Cardiac fibroblast (primary cell): ENCODE measurements at places on chromosomes 1 and 21.

DNA sequence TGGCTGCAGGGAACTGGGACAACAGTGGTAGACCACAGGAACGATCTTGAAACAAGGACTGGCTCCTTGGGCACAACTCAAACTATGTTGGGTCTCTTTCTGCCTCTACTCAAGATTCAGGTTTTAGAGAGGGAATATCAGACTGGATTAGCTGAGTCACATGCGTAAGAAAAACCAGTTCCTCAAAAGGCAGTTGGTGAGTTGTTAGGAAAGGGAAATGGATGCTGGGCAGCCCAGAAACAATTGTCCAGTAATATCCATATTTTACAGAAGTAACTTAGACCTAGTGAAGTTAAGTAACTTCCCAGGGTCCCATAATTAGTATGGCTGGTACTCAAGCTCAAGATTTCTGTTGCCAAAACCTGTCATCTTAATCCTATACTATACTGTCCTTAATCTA is 27.0 kb upstream of the TMEM39B start:
- no peak for DNase-seq

DNA sequence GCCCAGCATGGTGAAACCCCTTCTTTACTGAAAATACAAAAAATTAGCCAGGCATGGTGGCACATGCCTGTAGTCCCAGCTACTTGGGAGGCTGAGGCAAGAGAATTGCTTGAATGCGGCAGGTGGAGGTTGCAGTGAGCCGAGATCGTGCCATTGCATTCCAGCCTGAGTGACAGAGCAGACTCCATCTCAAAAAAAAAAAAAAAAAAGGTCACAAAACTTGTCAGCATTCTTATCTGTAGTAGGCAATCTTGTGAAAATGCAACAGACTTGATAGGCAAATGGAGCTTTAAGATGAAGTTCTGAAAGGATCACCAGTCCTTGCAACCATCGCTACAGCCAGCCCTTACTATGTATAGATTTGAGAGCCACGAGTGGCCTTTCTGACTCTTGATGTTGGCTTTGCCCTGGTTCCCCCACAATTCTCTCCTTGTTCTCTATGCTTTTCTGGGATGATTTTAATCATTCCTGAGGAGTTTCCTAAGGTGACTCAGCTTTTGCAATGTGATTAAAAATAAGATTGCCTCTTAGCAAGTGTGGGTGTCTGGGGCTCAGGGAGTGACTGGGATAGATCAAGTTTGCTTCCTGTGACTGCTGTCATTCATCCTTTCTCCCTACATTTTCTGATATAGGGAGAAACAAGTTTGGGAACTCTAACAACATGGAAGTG is 7.1 kb upstream of the MAP1LC3C start:
- no peak for DNase-seq

DNA sequence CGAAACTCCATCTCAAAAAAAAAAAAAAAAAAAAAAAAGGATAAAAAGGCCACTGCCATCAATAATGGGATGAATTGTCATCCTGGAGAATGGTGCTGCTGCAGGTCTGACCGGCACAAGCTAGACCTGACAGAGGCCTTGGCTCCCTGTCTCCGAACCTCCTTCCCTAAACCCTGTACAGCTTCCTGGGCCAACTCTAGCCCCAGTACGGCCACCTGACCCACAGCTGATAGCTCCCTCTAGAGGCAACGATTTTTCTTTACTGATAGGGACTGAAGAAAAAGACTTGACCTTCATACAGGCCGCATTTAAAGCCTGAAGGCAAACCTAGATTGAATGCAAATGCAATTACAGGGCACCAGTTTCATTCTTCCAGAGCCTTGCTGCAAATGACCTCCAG is 30.7 kb downstream of the NOL9 start:
- DNase-seq: peak; percentile 58

DNA sequence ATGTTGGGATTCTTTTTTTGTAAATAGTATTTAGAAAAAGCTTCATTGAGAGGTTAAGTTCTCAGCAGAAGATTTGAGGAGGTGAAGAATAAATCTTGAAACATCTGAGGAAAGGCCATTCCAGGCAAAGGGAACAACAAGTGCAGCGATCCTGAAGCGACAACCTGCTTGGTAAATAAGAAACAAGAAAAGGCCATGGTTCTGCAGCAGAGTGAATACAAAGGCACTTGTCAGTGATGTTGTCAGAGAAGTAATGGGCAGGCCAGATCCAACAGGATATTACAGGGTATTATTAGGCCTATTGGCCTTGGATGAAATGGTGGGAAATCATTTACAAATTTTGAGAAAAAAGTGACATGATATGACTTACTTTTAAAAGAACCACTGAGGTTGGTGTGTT is 960.0 kb downstream of the PLA2G4A start:
- DNase-seq: no peak

GRCh38 chr1:32766328-32766972 is 50.7 kb downstream of the YARS1 start:
- no peak for DNase-seq

DNA sequence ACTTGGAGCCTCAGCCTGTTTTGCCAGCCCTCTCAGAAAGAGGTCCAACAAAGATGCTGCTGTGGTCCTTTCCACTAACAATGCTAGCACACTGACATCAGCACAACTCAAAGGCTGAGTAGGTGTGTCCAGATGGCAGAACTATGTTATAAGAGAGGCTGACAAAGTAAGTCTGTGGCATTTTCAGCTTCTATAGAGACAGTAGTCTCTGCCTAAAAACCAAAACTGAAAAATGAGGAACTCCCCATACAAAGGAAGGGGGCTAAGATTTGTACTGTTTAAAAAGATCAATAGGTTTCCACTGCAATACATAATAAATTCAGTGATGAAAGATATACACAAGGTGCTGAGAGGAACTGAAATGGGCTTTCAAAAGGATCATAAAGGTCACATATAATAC is 12.3 kb downstream of the ERO1B start:
- DNase-seq: no peak

- DNase-seq: peak; percentile 75
Observed at GRCh38 chr1:213244664-213245091, 193.6 kb downstream of the RPS6KC1 start.

GRCh38 chr1:56313560-56313959 is 265.8 kb downstream of the PLPP3 start:
- no peak for DNase-seq

DNA sequence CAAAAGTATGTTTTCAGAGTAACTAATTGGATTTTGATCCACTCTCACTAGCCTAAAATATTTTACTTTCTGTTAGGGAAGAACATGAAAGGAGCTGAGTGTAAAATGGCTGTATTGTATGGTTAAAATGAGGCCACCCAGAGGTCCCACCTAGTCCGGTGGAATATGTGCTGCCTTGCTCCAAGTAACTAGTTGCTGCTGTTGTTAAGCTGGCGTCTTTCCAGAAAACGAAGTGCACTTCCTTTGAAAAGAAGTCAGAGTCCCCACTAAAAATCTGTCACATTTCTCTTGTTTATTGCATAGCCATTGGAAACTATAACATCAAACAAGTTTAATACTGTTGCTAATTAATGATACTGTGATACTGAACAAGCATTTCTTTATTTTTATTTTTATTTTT is 3.2 kb downstream of the SLC25A33 start:
- peak; percentile 77 for DNase-seq

DNA sequence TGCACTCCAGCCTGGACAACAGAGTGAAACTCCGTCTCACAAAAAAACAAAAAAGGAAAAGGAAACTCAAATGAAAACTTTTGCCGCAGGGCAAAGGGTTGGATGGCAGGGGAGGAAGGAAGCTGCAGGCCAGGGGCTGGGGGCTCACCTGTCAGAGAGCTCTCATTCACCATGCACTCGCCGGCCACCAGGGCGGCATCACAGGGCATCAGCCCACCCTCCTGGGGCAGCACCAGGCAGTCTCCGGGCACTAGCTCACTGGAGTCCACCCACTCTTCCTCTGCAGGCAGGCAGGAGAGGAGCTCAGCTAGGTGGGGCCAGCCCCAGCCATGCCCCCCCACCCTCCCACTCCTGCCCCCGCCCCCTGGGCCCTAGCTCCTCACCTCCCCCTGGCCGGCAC is 11.9 kb downstream of the ATP13A2 start:
- no peak for DNase-seq

DNA sequence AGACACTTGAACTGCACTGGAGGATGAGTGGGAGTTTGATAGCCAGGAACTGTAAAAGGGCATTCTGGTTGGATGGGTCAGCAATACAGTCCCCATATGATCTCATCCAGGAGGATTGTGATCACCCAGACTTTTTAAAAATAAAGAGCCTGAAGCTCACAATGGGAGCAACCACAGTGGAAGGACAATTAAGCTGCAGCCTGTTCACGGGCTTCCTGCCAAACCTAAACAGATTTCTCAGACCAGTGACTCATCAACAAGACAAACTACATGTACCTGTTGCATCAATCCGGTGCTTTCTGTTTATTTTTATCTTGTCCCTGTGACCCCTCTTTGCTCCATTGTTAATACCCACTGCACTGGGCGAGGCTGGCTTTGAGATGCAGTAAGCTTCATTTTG is 52.3 kb downstream of the PAPPA2 start:
- peak; percentile 48 for DNase-seq

DNA sequence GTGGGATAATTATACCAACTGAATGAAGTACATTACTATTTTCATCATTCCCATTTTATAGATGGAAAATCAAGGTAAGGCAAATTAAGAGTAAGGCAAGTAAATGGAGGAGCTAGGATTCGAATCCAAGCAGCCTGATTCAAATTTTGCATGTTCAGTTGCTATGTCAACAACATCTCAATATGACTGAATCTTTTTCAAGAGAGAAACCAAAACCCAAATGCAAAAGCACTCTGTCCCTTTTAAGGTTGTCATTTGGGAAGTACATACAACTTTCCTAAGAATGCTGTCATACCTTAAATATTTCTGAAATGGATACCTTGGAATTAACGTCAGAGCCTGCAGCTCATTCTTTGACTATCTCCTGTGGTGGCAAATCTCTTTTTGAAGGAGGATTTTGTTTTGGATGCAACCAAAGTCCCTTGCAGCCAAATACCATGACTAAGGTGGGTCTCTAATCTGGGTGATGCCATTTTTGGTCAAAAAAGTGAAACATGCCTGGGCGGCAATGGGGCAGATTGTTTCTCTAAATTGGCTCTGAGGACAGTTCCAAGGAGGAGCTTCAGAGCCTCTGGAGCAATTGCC is 25.4 kb downstream of the ADAMTS1 start:
- no peak for DNase-seq

DNA sequence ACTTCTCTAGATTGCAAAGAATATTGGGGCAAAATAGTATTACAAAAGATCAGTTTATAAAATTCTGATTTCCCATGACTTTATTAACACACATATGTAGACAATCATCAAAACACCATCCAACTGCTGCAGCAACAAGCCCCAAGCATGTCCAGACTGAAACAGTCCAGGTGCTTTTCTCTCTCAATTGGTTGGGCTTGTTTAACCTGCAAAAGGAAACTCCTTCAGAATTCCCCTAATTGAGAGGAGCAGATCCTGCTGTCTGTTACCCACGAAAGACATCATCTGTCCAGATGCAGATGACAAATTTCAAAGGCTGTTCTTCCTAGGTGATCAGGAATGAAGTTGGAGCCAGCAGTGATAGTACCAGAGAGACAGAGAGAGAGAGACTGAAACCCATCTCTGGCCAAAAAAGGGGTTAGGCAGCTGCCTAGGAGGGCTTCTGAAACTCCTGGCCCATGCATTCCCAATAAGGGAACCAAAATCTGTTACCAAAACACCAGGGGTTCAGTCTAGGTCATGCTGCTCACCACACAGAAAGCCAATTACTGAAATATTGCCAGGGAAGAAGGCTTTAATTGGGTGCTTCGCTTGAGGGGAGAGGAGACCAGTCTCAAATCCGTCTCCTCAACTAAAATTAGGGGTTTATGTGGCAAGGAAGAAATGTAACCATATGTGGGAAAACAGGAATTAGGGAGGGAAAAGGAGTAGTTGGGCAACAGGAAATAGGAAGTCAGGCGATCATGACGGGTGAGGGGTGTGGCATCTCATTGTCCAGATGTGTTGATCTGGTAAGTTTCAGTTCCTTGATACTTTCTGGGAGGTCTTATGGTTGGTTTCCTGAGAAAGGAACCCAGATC is 34.7 kb upstream of the RGL1 start:
- peak; percentile 30 for DNase-seq

DNA sequence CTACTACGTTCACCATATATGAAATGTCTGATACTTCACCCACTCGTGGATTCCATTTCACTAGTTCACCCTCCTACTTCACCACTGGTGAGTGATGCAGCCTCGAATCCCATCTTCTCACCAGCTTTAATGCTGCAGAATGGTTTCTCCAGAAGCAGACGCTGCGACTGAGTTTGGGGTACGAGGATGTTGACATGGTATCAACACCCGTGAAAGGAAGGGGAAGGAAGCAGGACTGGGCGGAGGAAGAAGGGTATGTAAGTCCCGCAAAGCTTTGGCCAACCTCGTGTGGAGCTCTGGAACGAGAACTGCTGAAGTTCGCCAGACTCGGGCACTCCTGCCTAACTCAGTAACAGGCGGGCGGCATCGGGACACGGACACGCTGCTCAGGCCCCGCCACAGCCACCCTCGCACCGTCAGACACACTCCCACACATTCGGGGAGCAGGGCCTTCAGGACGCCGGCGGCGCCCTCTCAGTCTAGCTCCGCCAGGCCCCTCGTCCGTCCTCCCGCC is 833 bp upstream of the DIP2A start:
- DNase-seq: peak; percentile 49

- peak; percentile 9 for DNase-seq
Observed at GRCh38 chr1:45608175-45609156, 15.4 kb downstream of the CCDC17 start.

DNA sequence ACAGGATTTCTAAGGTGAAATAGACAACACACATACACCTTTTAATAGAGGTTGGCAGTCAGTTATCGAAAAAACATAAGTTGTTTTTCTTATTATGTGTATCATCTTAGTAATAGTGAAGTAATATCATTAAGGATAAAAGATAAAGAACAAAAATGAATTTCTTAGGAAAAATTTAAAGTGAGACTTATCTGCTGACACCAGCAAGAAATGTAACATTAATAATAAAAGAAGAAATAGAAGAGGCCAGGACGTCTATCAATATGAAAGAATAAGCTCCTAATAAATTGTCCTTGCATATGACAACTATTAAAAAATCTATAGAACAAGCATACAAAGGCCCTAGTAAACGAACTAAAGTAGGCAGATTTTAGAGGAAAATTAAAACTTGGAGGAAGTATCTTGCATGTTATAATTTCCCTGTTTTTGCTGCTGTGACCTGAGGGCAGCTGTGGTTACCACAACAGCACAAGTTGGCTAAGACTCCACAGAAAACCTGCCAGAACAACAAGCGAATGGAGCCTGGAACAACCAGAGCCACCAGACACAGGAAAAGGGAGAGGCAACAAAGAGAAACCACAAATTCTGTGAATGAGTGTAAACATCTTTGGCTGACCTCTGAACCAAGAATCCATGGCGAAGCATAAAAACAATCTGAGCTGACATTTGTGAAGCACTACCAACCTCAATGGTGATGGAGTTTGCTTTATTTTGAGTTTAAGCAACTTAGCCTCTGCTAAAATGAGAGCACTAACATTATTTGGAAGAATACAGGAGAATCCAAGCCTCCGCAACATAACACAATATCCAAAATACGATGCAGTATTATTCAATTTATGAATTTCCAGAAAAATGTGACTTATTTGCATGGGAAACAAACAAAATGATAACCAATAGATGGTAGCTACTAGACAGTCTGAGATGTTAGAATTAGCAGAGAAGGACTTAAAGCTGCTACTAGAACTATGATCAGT is 207.5 kb downstream of the KCNT2 start:
- DNase-seq: peak; percentile 86

GRCh38 chr1:221035662-221036153 is 156.5 kb downstream of the HLX start:
- peak; percentile 82 for DNase-seq

- peak; percentile 94 for DNase-seq
Observed at GRCh38 chr1:246002725-246003441, 504.2 kb downstream of the SMYD3 start.

- DNase-seq: peak; percentile 67
Observed at GRCh38 chr1:48341221-48341620, 118.7 kb downstream of the SLC5A9 start.
